ENCODE measurements at places on chromosomes 6 and 20.
A peak's percentile ranks its signal among the peaks of the same experiment; 100 is the strongest.

DNA sequence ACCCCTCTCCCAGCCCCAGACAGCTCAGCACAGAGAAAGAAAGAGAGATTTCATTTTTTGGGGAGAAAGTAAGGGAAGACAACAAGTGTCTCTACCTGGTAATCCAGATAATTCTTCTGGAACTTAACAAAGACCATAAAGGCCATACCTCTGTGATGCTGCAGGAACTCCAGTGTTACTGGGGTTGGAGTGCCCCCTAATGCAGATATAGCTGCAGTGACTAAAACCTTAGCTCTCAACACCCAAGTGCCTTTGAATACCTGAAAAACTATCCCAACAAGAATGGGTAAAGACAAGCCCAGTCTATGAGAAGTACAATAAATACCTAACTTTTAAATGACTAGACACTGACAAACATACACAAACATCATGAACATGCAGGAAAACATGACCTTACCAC, 365.3 kb upstream of the PTCHD4 start:
- DNase-seq, result no peak

DNA sequence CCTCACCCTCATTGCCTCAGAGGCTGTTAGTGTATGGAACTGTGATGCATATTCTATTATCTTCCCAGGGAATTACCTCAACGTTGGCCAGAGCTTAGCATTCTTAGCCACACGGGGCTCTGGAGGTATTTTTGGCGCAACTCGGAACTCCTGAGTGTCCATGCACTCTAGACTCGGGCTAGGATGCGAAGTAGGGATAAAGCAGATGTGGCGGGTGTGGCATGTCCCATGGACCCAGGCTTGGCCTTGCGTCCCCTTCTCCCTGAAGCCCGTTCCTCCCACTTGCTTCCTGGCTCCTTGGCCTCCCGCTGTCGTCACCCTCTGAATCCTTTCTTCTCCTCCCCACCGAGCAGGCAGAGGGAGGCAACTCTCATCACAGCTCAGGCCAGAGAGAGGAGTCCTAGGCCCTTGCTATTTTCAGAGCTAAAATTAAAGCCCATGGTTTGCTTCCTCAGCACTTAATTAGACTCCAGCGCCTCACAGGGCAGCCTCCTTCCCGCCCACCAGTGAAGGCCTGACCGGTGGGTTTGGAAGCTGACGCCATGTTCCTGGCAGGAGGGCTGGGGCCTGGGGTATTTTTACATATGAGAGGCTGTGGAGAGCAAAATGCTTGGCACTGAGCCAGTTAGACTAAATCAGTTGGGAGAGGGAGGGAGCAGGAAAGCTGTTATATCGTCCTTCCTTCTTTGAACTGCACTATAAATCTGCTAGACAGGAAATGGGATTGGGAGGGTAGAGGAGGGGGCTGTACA, 138.7 kb downstream of the FOXO3 start:
- no peak for DNase-seq

DNA sequence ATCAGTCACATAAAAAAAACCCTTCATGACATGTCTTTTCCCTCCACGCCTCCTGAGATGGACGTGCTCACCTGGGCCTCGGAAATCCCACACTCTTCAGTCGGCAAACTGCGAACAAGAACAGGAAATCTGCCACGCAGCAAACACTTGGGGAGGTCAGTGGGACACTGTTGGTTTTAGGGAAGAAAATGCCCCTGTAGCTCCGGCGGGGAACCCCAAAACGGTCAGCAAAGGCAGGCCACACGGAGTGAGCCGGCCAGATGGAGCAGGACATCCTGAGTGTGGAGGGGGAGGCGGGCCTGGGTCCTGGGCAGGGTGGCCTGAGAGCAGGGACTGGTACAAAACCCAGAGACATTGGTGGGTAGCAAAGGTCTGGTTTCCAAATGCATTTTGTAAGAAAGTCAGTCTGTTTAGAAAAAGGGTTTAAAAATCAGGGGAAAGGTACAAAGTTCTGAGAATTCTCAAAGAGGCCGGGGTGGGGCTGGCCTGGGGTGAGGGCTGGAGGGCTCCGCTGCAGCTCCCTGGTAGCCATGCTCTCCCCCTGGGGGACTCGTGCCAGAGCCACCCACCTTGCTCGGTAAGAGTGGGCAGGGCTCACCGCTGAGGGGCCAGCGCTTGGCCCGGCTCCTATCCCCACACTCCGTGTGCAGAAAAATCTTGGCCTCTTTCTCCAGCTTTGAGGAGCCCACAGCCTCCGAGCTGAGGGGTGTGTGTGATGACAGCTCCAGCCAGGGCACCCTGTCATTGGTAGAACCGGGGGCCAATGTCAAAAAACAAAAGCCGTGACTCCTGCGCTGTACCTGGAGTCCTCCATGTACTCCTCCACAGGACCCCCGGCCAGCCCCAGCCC, 5.2 kb downstream of the SLC2A4RG start:
- DNase-seq, result no peak

DNA sequence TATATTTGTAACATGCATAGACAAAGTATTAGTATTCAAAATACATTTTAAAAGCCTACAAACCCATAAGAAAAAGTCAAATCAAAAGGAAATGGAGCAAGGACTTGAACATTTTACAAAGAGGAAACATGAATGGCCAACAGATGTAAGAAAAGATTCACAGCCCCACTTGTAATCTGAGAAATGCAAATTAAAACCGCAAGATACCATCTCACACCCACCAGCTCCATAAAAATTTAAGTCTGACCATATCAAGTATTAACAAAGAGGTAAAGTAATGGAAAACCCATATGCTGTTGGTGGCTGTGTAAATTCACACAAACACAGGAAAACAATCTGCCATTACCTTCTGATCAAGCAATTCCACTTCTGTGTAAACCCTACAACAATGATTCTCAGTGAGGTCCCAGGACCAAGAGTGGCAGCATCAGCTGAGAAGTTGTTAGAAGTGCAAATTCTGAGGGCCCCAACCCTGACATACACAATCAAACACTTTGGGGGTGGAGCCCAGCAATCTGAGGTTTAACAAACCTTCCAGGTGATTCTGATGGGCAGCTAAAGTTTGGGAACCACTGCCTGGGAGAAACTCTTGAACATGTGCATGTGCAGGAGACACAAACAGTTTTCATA, 30.9 kb downstream of the BCL2L1 start:
- no peak for DNase-seq

- DNase-seq, result no peak
Measured at GRCh38 chr6:2222275-2222842, 23.0 kb downstream of the GMDS start.

- no peak for DNase-seq
Measured at GRCh38 chr6:132818404-132819359, 4.3 kb downstream of the RPS12 start.

GRCh38 chr20:35883778-35884540, 70.3 kb downstream of the SCAND1 start:
- DNase-seq, result peak; percentile 55

GRCh38 chr6:53066077-53066417, 843 bp downstream of the FBXO9 start:
- peak; percentile 30 for DNase-seq

DNA sequence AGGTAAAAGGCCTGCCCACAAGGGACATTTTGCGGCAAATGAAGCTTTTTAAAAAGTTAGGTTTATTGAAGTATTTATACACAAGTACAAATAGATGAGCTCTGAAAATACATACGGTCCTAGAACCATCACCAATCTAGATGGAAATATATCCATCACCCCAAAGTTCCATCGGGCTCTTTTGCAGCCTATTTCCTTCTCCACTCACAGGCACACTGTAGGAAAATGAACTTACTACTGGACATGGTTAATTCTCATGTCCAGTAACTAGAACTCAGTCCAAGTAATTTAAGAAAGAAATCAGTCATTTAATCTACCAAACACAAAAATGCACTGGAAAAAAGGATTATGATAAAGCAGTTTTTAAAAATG, 6.2 kb downstream of the PCNA start:
- DNase-seq, result no peak

- no peak for DNase-seq
Measured at GRCh38 chr6:144549837-144550747, 265.0 kb downstream of the UTRN start.

GRCh38 chr20:22805219-22805618, 220.8 kb upstream of the FOXA2 start:
- DNase-seq, result no peak

DNA sequence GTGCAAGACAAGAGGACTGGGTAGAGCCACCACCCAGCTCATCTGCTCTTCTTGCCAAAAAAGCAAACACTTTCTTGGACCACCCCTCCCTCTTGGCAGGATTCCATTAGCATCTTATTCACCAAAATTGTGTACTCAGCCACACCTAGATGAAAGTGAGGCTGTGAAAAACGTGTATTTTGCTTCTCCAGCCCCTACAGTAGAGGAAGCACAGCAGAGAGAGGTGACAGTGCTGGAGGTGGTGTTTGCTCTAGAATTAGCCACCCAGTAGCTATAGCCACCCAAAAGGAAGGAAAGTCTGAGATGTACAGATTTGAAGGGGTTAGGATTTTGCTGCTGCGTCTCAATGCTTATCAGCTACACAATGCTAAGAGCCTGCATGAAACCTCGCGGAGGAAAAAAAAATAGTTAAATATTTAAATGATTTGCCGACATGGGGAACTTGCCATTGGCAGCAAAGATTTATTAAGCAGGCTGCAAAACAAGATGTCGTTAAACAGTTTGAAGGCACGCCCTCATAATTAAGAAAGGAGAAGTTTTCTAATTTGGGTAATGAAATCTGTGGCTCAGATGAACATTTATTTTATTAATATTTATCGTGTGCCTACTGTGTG, 287.3 kb downstream of the ZNF217 start:
- no peak for DNase-seq

DNA sequence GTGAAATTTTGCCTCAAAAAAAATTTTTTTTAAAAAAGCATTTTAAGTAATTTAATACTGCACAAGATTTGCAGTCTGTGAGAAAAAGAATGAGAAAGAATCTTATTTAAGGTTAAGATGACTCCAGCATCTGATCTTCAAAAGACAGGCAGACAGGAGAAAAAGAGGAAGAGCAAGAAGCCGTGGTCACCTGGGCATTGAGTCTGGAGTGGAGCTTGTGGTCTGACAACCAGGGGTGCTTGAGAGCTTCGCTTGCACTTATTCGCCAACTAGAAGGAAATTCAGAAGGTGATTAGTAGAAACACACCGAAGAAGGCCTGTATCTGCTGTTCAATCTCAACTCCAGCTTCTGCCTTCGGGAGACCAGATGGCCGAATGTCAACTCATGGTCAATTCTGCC, 75.9 kb downstream of the MYLK4 start:
- DNase-seq, result no peak

DNA sequence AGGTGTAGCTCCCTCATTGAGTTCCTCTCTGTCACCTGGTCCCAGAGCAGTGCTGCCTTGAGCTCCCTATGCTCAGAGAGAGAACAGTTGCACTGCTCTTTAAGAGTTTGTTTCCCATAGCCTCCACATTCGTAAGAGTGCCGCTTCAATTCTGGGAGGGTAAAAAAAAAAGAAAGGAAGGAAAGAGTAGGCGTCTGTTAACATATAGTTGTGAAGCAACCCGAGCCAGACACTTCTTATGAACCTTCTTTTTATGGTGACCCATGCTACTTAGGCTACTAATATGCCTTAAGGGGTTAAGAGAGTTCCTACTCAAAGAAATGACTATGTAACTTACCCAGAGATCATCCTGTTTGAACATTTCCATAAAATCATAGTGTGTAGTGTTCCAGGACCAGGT, 4.3 kb upstream of the ARG1 start:
- DNase-seq, result no peak

GRCh38 chr20:6976106-6976900, 208.8 kb downstream of the BMP2 start:
- DNase-seq, result no peak

- DNase-seq, result no peak
Measured at GRCh38 chr6:118485601-118486550, 62.2 kb upstream of the PLN start.

DNA sequence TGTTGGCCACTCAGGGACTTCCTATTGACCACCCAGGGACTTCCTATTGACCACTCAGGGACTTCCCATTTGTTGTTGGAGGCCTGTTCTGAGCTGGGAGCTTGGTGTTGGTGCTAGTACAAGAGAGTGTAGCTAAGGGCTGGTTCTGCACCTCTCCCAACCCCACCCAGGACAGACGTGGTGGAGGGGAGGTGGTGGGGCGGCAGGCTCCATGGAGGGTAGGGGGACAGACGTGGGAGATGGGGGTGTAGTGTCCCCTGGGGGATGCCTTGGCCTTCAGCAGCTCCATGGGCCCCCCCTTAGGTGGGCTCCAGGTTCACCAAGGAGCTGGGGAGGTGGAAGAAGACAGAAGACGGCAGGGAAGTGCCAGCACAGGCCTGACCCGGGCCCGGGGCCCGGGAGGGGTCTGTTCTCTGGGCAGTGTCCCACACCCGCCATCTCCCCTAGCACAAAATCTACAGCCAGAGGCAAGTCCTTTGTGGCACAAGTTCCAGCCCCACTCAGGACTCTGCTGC, 33.9 kb downstream of the CHRNA4 start:
- DNase-seq, result no peak

GRCh38 chr20:32973077-32973717, 31.0 kb downstream of the SUN5 start:
- no peak for DNase-seq

DNA sequence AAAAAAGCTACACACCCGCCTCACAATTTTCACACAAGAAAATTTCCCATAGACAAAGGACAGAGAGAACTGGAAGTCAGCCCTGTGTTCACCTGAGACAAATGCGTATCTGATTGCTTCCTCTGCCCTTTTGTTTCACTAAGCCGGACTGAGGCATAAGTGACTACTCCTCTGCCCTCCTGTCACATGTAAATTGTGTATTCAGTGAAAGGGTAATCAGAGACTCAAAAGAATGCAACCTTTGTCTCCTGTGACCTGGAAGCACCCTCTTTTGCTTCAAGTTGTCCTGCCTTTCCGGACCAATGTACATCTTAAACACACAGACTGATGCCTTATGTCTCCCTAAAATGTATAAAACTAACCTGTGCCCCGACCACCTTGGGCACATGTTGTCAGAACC, 483.8 kb upstream of the EYS start:
- no peak for DNase-seq

GRCh38 chr20:64182146-64182865, 18.1 kb downstream of the MYT1 start:
- DNase-seq, result no peak

DNA sequence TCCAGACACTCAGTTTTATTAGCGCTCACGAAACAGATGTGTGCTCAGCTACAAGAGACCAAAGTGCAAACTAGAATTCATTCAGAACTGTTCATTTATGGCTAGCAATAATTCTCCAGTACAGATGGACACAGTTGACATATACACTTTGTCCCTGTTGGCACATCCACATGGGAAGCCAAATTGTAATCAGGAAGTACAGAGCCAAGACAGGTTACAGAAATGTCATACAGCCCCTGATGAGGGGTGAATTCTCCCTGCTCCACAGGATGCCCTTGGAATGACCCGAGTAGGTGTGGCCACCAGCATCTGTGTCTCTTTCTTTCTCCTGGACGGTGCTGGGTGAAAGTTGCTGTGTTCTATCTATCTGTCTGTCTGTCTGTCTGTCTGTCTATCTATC, 7.6 kb downstream of the DHX35 start:
- DNase-seq, result no peak
